Activated naive CD8-positive, alpha-beta T cell treated with anti-CD3 and anti-CD28 coated beads, Interleukin-2, amount 10 ng/mL, durations not matched to agents 7 days and 5 days (primary cell): ENCODE measurements at places on chromosomes 5 and 9. TPM values are rescaled to one million over a fixed set of nuclear protein-coding genes. Genes with fewer than 3 reads are reported as not detected.

- H3K27me3 ChIP-seq, result no peaks in the 10 kb centered on the region
- DNase-seq, result no peak
- peaks cover 43% of the 10 kb centered on the region for H3K4me1 ChIP-seq
- peak overlapping the region; percentile 64 for H3K27ac ChIP-seq
- H3K4me3 ChIP-seq, result peak overlapping the region; percentile 23
Observed at GRCh38 chr9:33136721-33137670, 30.1 kb downstream of the B4GALT1 start.

DNA sequence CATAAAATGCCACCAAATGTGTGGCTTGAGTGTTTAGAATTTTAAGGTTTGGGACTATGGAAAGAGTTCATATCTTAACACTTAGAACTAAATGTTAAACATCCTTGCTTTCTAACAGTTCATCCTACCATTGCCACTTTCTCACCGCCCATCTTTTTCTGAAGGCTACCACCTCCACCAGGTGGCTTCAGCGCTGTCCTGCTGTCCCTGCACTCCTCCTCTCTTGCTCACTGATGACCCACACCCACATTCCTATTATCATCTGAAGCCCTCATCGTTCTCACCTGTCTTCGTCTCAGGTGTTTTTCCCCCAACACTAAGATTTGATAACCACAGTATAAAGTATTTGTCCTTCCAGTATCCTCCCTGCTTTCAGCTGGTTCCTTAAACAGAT is 7.4 kb downstream of the MEGF10 start:
- no peaks in the 10 kb centered on the region for H3K4me1 ChIP-seq
- H3K36me3 ChIP-seq, result no peaks in the 10 kb centered on the region
- no peak overlapping the region for H3K27ac ChIP-seq
- no peak for DNase-seq
- H3K27me3 ChIP-seq, result peaks cover 44% of the 10 kb centered on the region
- H3K4me3 ChIP-seq, result no peak overlapping the region

GRCh38 chr9:125125523-125125922 is 17.8 kb downstream of the SCAI start:
- no peak for DNase-seq
- peak overlapping the region; percentile 80 for H3K4me3 ChIP-seq
- H3K27ac ChIP-seq, result peak overlapping the region; percentile 96
- peaks cover 14% of the 10 kb centered on the region for H3K36me3 ChIP-seq
- H3K4me1 ChIP-seq, result peaks cover 28% of the 10 kb centered on the region

GRCh38 chr9:91907484-91908292 is 42.3 kb downstream of the ROR2 start:
- H3K27ac ChIP-seq, result peak overlapping the region; percentile 66
- no peaks in the 10 kb centered on the region for H3K36me3 ChIP-seq
- DNase-seq, result no peak
- no peak overlapping the region for H3K4me3 ChIP-seq
- H3K27me3 ChIP-seq, result peaks cover 28% of the 10 kb centered on the region

GRCh38 chr5:177997846-177998245 is 1.8 kb upstream of the PROP1 start:
- H3K4me1 ChIP-seq, result peaks cover 4% of the 10 kb centered on the region
- DNase-seq, result no peak
- no peaks in the 10 kb centered on the region for H3K36me3 ChIP-seq
- peaks cover 29% of the 10 kb centered on the region for H3K27me3 ChIP-seq
- no peak overlapping the region for H3K4me3 ChIP-seq

- H3K27me3 ChIP-seq, result peaks cover 21% of the 10 kb centered on the region
- no peak overlapping the region for H3K27ac ChIP-seq
- peak; percentile 61 for DNase-seq
- H3K4me1 ChIP-seq, result no peaks in the 10 kb centered on the region
- H3K4me3 ChIP-seq, result no peak overlapping the region
Observed at GRCh38 chr9:36023260-36024048, 13.3 kb upstream of the RECK start.

DNA sequence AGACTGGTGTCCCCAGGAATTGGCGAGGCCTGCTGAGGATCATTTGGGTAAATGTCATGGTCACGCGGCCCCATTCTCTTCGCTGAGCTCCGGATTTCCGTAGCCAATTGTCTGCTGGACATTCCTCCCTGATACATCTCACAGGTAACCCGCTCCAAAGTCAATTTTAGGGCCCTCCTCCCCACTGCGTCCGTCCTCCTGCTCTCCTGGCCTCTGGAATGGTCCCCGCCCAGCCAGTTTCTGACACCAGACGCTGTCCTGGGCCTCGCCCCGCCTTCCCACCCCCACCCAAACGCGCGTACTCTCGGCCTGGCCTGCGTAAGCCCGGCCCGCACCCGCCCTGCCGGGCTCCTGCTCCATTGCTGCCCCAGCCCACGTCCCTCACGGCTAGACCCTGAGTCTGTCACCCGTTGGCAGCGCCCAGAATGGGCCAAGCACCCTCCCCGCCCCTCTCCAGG is 202.0 kb downstream of the AUH start:
- H3K27me3 ChIP-seq, result no peaks in the 10 kb centered on the region
- H3K4me3 ChIP-seq, result no peak overlapping the region
- peaks cover 19% of the 10 kb centered on the region for H3K36me3 ChIP-seq

DNA sequence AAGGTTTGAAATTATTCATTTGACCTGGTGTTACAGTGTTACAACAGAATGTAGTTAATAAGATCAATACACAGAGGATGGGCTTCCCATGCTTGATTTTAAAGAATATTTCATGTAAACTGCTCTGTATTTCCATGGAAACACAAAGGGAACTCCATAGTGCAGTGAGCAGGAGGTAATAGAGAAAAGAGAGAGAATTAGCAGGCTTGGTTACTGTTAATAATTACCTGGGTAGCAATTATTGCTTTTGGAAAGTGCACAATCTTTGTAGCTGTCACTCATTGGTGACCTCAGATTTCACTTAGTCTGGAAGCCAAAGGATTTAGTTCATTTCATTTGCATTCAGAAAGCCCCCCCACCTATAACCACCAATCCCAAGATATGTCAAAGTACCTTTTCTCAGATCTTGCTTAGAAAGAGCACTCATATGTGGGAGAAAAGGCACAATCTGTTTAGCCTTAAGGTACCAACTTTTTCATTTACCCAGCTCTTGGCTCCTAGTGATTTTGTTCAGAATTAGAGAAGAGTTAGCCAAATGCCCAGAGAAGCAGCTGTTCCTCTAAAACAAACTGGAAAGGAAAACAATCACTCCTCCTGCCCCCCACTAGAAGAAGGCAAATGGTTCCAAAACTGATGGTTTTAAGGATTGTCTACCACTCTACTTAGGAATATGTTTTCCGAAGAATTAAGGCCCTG is 234.5 kb upstream of the SLC24A2 start:
- peaks cover 3% of the 10 kb centered on the region for H3K27me3 ChIP-seq
- no peak overlapping the region for H3K4me3 ChIP-seq
- peaks cover 9% of the 10 kb centered on the region for H3K36me3 ChIP-seq

- DNase-seq, result no peak
- H3K36me3 ChIP-seq, result no peaks in the 10 kb centered on the region
- no peak overlapping the region for H3K4me3 ChIP-seq
- no peaks in the 10 kb centered on the region for H3K4me1 ChIP-seq
- no peak overlapping the region for H3K27ac ChIP-seq
Observed at GRCh38 chr5:169067751-169068173, 233.2 kb downstream of the SLIT3 start.

- H3K27ac ChIP-seq, result no peak overlapping the region
- peaks cover 37% of the 10 kb centered on the region for H3K36me3 ChIP-seq
- H3K4me3 ChIP-seq, result no peak overlapping the region
- H3K4me1 ChIP-seq, result peaks cover 57% of the 10 kb centered on the region
- H3K27me3 ChIP-seq, result no peaks in the 10 kb centered on the region
Observed at GRCh38 chr5:140262221-140262620, 40.7 kb downstream of the PFDN1 start.

- no peak overlapping the region for H3K4me3 ChIP-seq
- DNase-seq, result no peak
- no peak overlapping the region for H3K27ac ChIP-seq
- peaks cover 3% of the 10 kb centered on the region for H3K27me3 ChIP-seq
- no peaks in the 10 kb centered on the region for H3K36me3 ChIP-seq
Observed at GRCh38 chr5:133123297-133123696, 71.5 kb downstream of the HSPA4 start.

GRCh38 chr5:67170767-67171166 is 25.8 kb downstream of the CD180 start:
- DNase-seq, result no peak
- no peak overlapping the region for H3K27ac ChIP-seq
- peaks cover 16% of the 10 kb centered on the region for H3K4me1 ChIP-seq
- no peaks in the 10 kb centered on the region for H3K27me3 ChIP-seq
- H3K4me3 ChIP-seq, result no peak overlapping the region

- H3K27ac ChIP-seq, result no peak overlapping the region
- DNase-seq, result no peak
- no peaks in the 10 kb centered on the region for H3K4me1 ChIP-seq
- H3K27me3 ChIP-seq, result no peaks in the 10 kb centered on the region
Observed at GRCh38 chr5:88799938-88800535, 82.9 kb downstream of the MEF2C start.

DNA sequence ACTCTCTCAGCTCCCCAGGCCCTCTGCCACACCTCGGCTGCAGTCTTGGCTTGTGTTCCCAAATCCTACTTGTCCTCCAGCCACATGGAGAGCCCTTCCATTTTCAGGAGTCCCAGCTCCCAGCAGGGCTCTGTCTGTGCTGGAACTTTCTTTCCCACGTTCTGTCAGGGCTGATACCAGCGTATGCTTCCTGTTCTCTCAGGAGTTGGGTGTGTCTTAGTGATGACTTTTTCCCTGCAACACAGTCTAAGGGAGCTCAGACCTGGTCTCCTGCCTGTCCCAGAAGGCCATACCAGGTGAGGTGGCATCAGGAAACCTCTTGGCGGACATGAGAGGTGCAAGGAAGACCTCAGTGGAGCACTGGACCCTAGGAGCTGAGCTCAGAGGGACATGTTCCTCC is 226.5 kb downstream of the HSPA4 start:
- no peak overlapping the region for H3K4me3 ChIP-seq
- no peak for DNase-seq
- H3K27ac ChIP-seq, result no peak overlapping the region
- no peaks in the 10 kb centered on the region for H3K36me3 ChIP-seq
- no peaks in the 10 kb centered on the region for H3K4me1 ChIP-seq

- no peak overlapping the region for H3K4me3 ChIP-seq
- no peaks in the 10 kb centered on the region for H3K27me3 ChIP-seq
- DNase-seq, result no peak
- H3K36me3 ChIP-seq, result no peaks in the 10 kb centered on the region
Observed at GRCh38 chr5:179124853-179125788, 64.9 kb downstream of the ZNF354C start.

DNA sequence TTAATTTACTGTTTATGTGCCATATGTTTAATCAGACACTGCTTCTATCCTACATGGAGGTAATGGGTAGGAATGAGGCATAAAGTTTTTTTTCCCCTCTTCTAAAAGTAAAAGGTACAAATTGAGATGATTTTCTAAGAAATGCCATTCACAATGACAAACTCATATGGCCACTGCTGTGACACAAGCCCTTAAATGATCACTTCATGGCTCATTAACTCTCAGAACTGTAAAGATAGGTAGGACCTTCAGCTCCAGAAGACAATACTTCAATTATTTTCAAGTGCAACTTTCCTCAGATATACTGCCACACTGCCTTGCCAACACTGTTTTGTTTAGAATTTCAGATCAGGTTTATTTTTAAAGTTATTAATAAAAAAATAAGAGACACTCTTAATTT is 362.9 kb upstream of the ZNF608 start:
- DNase-seq, result no peak
- no peaks in the 10 kb centered on the region for H3K4me1 ChIP-seq
- H3K36me3 ChIP-seq, result no peaks in the 10 kb centered on the region
- H3K27me3 ChIP-seq, result no peaks in the 10 kb centered on the region
- H3K27ac ChIP-seq, result no peak overlapping the region

- H3K27ac ChIP-seq, result no peak overlapping the region
- H3K27me3 ChIP-seq, result peaks cover 28% of the 10 kb centered on the region
- H3K4me3 ChIP-seq, result no peak overlapping the region
- no peaks in the 10 kb centered on the region for H3K36me3 ChIP-seq
- no peaks in the 10 kb centered on the region for H3K4me1 ChIP-seq
- DNase-seq, result no peak
Observed at GRCh38 chr5:78613756-78614155, 34.8 kb downstream of the LHFPL2 start.

GRCh38 chr9:8155706-8156105 is 356.1 kb upstream of the DMAC1 start:
- DNase-seq, result no peak
- H3K4me3 ChIP-seq, result no peak overlapping the region
- no peaks in the 10 kb centered on the region for H3K36me3 ChIP-seq

GRCh38 chr9:76772686-76773445 is 8.6 kb downstream of the PCA3 start:
- no peak overlapping the region for H3K4me3 ChIP-seq
- no peaks in the 10 kb centered on the region for H3K36me3 ChIP-seq
- no peak overlapping the region for H3K27ac ChIP-seq
- peaks cover 5% of the 10 kb centered on the region for H3K4me1 ChIP-seq
- no peak for DNase-seq

DNA sequence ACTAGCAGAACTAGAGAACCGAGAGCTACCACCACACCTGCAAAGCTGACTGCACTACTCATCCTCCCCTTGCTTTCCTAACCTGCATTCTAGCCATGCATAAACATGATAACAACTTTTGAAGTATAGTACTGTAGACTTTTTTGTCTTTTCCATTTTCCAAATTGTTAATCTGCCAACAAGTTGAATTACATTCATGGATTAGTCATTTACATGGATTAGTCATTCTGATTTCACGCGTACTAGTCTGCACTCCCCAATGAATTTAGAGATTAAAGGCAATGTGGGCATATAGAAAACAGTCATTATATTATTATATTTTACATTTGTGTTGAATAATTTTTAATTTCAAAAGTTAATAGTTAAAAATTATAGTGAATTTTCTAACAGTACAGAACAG is 81.4 kb downstream of the EDIL3 start:
- no peak overlapping the region for H3K27ac ChIP-seq
- H3K4me1 ChIP-seq, result no peaks in the 10 kb centered on the region
- no peak overlapping the region for H3K4me3 ChIP-seq
- no peaks in the 10 kb centered on the region for H3K27me3 ChIP-seq

The CSF2 gene
- total RNA-seq, result 1.1 TPM

The WDR31 gene
- total RNA-seq, result 1.00 TPM

The SLCO6A1 gene
- total RNA-seq, result not detected

The IFNB1 gene
- 0.37 TPM for total RNA-seq

The SH3TC2 gene
- total RNA-seq, result not detected

The TMEM232 gene
- total RNA-seq, result 1.4 TPM

The TMEFF1 gene
- total RNA-seq, result 0.20 TPM

The TTC16 gene
- total RNA-seq, result 4.4 TPM

The NEUROG1 gene
- total RNA-seq, result not detected

The RNF183 gene
- 0.14 TPM for total RNA-seq

The PCDHGB4 gene
- total RNA-seq, result not detected
